ENCODE measurements at places on chromosomes 4 and X.

- DNase-seq: no peak
These were observed 34.1 kb upstream of the GAB1 start for GRCh38 chr4:143302536-143302935.

DNA sequence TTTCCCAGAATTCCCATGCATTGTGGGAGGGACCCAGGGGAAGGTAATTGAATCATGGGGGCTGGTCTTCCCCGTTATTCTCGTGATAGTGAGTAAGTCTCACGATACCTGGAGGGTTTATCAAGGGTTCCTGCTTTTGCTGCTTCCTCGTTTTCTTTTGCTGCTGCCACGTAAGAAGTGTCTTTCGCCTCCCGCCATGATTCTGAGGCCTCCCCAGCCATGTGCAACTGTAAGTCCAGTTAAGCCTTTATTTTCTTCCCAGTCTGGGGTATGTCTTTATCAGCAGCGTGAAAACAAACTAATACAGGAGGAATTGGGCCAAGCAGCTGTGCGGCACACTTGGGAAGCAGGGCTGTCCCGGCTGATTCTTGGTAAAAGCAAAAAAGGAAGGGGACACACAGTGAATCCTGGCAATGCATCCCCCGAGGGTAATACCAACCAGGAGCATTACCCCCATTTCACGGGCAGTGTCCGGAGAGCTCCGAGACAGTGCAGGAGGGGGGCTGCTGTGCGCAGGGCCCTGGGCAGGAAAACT is 185.7 kb downstream of the AFAP1 start:
- DNase-seq: no peak

DNA sequence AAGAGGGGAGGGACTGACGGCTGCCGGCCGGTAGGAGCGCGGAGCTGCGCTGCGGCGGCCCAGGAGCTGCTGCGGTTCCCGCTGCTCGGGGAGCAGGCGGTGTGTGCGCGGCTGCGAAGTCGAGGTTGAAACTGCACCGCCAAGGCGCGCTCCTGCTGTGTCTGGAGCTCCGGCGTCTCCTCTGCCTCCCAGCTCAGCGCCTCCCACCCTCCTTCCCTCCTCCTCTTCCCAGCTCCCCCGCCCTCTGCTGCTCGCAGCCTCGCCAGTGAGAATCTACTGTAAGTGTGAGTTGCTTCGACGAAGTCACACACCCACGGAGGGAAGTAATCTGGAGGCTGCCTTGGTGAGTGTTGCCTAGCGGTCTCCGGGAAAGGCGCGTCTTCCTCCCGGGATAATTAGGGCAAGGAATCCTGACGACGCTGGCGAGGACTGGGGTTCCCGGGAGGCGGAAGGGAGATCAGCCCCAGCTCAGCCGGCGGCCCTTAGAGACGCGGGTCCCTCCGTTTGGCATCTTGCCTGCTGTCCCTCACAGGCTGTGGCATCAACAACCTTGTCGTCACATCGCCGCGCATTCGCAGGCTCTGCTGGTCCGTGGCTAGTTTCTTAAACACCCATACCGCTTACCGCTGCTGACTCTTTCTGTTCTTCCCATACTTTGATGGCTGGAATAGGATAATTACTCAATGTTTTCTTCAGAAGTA is at the start of gene EPHA5:
TSS of gene EPHA5 (minus strand) at position 159 of the 701 bp plus-strand sequence. CDS start 747 bp downstream, outside the sequence.
- DNase-seq: no peak

DNA sequence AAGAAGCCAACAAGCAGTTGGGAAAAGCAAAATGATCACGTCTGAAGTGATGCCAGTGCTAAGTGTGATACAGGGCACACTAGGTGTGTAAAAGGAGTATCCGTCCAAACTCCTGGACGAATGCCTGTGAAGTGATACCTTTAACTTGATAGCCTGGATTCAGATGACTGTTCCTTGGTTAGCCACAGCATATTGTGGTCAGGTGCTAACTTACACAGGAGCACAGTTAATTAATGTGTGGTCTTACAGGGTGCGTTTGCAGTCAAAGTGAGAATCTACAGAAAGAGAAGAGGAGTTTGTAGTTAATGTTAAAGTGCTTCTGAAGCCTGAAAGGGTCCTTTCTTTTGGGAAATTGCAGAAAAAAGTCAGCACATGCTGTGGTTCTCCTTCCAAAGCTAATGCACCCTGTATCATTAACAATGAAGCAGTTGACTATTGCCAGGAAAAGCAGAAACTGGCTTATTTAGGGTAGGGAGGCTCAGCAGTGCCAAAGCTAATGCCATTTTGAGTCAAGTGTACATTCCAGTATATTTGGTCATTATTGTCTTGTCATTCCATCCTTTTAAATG is 61.1 kb downstream of the DCLK2 start:
- no peak for DNase-seq

- DNase-seq: no peak
These were observed 467.1 kb upstream of the HS3ST1 start for GRCh38 chr4:11895766-11896165.

- no peak for DNase-seq
These were observed 6.6 kb upstream of the AGA start for GRCh38 chr4:177448850-177449249.

GRCh38 chr4:4492161-4492847 is 49.5 kb downstream of the STX18 start:
- no peak for DNase-seq

DNA sequence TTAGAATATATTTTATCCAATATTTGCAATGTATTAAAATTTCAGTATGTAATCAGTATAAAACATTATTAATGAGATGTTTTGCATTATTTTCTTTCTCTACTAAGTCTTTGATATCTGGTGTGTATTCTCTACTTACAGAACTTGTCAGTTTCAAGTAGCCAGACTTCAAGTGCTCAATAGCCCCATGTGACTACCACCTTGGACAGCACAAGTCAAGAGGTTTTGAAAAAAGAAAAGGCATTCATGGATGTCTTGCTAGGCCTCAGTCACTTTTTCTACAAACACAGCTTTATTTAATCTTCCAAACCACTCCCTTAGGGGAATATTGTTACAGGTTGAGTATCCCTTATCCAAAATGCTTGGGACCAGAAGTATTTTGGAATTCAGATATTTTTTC is 189.4 kb downstream of the QDPR start:
- no peak for DNase-seq

DNA sequence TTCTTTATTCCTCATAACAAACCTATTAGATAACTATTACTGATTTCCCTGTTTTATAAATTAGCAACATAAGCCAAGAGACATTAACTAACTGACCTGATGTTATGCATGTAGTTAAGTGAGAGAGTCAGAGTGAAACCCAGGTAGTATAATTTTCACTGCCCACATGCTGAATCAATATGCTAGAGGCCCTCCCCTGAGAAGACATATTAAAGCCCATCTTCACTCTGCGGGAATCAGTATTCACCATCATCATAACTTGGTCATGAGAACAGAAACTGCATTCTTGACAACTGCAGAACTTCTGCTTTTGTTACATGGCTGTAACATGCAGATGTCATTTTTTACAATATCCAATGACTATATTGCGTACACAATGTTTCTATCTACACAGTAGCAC is 1324.3 kb downstream of the ARAP2 start:
- no peak for DNase-seq

DNA sequence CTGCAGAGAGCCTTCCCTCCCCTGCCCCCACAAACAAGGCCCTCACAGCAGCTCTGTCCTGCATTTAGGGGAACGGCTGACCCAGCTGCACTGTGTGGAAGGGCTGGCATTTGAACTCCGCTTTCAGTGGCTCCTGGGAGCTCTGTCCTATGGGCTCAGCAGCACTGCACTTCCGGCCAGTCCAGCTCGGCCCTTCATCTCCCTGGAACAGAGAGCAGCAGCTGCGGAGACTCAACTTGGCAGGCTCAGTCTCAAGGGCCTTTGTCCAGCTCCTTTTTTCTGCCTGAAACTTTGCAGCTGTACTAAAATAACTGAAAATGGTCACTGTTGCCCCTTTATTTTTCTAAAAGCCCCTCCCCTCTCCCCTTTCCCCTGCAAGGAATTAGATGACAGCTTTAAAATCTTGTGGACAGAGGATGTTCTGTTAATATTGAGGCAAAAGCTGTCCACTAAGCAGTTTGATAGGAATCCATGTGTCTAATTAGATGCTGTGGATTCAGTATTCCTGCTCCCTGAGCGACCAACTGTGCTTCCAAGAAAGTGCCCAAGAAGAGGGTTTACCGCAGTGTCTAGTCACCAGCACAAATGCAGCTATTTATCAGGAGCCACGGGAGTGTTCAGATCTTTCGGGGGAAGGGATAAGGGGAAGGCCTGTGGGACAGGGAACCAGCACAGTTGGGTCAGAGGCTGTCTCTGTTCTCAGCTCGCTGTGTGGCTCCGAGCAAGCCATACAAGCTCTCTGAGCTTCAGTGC is 133.1 kb downstream of the AFAP1 start:
- no peak for DNase-seq

DNA sequence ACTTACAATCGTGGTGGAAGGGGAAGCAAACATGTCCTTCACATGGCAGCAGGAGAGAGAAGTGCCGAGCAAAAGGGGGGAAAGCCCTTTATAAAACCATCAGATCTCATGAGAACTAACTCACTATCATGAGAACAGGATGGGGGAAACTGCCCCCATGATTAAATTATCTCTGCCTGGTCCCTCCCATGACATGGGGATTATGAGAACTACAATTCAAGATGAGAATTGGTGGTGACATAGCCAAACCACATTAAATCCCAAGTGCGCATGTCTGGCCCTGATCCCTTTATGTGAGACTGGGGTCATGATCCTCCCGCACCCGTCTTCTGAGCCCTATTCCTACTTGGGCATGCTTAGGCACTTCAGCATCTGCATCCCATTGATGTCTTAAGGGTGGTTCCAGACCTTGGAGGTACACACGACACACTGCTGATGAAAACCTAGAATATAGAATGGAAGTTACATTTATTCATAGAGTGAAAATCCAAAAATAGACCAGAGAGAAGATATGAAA is 116.0 kb downstream of the PTTG2 start:
- DNase-seq: no peak

DNA sequence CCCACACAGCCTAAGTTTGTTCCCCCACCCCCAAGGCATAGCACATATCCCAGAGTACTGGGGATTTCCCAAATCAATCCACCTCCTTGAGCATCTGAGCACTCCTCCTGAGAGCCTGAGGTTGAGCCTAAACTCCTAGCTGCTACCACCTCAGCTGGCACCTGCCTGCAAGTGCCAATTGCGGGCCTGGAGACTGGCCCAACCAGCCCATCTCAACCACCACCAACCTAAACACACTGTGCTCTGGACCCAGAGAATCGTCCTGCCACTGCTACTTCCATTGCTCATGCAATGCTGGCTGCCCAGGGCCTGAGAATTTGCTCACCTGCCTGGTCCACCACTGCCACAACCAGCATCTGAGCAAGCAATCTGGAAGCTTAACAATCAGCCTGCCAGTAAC is 177.1 kb downstream of the FGF13 start:
- no peak for DNase-seq

GRCh38 chr4:150771382-150771781 is 189.4 kb downstream of the MAB21L2 start:
- no peak for DNase-seq

GRCh38 chrX:2984342-2984741 is 22.0 kb upstream of the ARSH start:
- no peak for DNase-seq

DNA sequence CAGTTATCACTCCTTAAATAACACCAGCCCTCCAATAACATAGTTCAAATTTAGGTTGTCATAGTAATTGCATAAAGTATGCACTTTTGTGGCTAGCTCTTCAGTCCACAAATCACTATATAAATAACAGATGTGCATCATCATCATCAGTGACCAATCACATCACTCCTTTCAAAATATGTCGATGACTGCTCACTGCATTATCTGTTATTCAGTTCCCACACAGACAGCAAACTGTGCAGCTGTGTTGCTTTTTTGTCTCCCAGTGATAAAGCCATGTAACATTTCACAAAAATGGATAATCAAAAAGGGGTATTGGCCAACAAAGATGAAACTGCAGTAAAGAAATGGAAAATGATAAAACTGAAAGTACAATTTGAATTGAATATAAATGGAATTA is 205.4 kb downstream of the DCLK2 start:
- DNase-seq: no peak

DNA sequence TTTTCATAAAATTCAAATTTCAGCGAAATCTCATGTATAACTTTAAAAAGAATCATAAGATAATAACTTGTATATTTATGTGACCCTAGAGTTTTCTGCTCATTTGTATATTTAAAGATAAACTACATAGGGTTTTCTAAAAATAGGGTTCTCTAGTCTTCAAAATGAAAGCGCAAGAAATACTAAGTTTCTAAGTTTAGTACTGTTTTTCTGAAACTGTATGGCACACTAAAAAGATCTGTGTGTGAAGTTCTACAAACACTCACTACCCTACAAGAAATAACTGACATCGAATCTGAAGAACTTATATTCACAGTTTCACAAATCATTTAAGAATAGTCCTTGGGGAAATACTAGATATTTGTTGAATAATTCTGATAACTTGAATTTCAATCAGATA is 38.7 kb upstream of the NDST4 start:
- DNase-seq: no peak

DNA sequence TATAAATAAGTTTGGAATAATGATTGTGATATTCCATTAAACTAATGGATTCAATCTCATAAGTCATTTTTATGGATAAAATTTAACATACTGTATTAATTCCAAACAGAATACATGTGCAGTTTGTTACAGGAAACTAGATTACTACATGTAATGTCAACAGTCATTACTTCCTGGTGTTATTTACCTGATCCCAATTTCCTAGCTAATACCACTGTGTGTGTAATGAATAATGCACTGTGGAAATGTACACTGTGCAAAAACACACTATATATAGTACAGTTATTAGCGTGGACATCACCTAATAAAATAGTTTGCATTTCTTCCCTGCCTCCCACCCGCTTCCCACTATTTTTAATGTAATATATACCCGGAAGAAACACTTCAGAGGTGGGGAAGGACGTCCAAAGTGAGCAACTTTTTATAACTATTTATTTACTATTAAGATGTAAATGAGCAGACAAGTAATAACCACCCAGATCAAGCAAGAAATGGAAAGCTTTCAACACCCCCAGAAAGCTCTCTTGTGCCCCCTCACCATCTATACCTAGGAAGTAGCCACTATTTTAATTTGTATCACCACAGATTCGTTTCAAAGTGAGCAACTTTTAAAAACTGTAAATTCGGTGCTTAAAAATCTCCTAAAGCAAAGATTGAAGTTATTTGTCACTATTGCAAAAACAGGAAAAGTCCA is 219.1 kb downstream of the THOC2 start:
- DNase-seq: no peak

DNA sequence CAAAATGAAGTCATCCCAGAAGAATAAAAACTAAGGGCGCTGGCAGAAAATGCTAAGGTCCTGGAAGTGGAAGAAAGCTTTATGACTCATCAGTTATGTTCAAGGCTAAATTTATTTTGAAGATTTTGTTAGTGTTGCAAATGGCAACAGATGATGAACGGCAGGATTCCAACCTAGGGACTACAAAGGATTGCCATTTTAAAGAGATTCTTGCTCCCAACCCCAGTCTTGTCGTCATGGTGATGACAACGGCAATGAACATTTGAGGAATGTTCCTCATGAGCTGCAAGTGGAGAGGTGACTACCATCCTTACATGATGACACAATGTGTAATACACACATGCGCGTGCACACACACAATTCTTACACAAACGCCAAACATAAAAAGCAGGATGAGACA is 54.4 kb upstream of the FTHL17 start:
- DNase-seq: no peak

All from stimulated activated CD4-positive, alpha-beta T cell treated with anti-CD3 and anti-CD28 coated beads, Interleukin-2, amount 100 ng/mL, for 4 hours (primary cell).